ENCODE measurements at places on chromosomes 12 and 14.

DNA sequence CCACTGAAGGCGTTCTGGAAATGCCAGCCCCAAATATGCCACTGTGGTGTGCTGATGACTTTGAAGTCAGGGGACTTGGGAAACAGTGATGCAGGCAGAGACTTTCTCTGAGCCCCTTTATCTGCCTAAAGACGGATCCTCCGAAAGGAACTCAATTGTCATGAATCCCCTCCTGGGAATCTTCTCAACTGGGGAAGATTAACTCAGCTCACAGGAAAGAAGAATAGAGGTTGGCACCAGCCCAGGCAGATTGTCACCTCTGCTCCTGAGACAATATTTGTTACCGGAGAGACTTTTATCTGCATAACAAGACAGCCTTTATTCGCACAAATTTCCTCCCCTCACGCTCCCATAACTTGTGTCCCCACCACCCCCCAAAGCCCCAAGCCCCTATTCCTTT is 414.4 kb downstream of the FUT8 start:
- DNase-seq, result no peak

DNA sequence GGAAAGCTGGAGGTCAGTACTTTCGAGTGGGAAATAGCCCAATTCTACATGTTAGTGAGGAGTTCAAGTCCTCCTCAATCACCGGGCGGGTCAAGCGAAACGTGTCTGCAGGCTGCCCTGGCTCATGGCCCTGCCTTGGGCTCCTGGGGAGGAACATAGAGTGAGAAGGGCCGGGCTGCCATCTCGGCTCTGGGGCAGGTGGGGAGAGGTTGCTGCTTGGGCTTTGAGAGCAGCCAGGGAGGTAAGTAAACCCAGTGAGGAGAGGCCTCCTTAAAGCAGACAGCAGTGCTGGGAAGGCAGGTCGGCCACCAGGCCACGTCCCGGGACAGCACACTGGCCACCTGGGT is 32.0 kb upstream of the UBC start:
- no peak for DNase-seq

DNA sequence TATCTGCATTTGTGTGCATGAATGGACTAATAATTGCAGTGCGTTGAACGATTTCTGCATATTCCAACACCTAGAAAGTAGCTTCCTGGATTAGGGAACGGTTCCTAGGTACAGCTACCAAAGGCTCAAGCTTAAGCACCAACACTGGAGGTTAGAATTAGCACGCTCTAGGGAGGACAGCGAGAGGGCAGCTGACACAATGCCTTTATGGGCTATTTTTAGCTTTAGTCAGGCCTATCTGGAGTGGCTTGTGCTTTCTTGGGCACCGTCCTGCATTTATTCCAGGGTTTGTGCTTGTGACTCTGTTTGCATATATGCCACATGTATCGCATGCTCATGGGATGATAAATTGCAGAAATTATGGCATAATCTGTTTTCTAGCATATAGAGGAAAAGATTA is 13.7 kb downstream of the ETV6 start:
- DNase-seq, result no peak

GRCh38 chr12:3202096-3202495 is 124.9 kb downstream of the TSPAN9 start:
- DNase-seq, result no peak

GRCh38 chr12:71938728-71939385 is at the start of gene TPH2:
TPH2 (plus strand) TSS chr12:71938845; CDS start chr12:71938987, 142 bp downstream.
- DNase-seq, result peak; percentile 14

DNA sequence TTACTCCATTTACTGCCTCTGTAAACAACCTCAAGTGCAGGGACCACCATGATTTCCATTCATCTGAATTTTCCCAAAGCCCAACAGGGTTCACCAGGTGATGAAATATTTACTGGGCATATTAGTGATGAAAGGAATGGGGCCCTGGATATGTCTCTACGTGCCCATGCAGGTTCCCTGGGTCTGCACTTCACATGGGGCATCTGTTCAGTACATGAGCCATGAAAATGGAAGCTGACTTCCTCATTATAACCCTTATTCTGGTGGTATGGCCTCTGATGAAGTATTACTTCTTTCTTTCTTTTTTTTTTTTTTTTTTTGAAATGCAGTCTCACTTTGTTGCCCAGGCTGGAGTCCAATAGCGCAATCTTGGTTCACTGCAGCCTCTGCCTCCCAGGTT is 26.5 kb upstream of the CORO1C start:
- DNase-seq, result no peak

DNA sequence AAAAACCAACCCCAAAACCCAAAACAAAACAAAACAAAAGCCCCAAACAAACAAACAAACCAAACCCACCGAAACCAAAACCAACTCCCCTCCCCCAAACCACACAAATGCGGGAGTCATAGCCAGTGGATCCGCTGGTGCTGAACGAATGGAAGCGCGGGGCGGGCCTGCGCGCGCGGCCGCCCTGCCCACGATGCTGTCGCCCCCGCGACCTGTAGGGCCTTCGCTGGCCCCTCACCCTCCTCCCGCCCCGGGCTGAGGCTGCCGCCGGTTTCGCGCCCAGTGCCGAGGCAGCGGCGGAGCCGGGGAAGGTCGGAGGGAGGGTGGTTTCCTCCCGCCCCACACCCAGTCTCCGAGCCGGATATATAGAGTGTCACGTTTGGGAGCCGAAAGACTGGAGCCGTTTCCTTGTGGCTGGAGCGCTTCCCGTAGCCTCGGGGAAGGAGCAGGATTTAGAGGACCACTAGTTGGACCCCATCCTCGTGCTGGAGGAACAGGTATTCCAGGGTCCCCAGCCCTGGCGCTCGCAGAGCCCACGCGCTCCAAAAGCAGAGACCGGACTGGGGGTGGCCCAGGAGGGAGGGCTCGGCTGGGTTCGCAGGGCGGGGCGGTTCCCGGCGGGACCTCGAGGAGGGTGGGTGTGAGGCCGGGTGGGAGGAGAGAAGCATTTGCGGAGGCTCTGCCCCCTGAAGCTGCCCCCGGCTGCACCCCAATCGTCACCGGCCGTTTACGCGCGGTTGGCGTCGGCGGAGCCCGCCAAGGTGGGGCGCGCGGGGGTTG is at the start of gene FAR2:
Gene FAR2, plus strand, starts transcription at position 368 of the 780 bp plus-strand sequence. CDS start 121,172 bp downstream, outside the sequence.
- DNase-seq, result peak; percentile 88

DNA sequence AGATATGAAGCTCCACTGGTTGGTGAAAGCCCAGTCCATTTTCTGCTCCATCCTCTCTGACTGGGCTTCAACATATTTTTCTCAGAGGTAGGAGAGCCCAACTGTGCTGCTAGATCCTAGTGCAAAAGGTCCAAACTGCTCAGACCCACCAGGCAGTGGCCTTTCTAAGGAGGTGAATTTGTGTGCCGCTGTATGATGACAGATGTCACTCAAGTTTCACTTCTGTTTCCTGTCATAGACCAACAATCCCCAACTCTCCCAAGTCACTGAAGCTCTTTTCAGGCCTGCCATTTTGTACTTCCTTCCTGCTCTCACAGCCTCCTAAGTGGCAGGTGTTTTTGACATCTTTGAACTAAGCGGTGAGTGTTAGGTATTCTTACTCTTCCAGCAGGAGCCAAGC is 16.4 kb upstream of the RNASE4 start:
- no peak for DNase-seq

GRCh38 chr12:95004610-95005009 is 1.1 kb upstream of the NDUFA12 start:
- no peak for DNase-seq

- DNase-seq, result no peak
Measured at GRCh38 chr12:54373649-54374561, 9.6 kb upstream of the GPR84 start.

DNA sequence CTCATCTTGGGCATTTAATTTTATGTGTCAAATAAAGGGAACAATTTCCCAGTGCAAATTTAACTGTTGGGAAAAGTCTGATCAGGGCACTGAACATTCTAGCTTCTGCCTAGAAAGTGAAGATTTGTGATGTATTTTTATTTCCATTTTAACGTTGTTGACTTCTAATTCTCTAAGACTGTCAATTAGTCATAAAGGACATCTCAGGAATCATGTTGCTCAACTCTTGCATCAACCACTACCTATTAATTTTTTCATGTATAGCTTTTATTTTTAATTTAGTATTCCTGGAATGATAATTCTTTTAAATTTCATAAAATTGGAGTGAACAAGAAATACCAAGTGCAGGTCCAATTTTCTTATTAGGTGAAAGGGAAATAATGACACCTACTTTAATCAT is 87.9 kb upstream of the METAP2 start:
- DNase-seq, result no peak

- DNase-seq, result no peak
Measured at GRCh38 chr12:85688837-85689236, 147.4 kb downstream of the RASSF9 start.

DNA sequence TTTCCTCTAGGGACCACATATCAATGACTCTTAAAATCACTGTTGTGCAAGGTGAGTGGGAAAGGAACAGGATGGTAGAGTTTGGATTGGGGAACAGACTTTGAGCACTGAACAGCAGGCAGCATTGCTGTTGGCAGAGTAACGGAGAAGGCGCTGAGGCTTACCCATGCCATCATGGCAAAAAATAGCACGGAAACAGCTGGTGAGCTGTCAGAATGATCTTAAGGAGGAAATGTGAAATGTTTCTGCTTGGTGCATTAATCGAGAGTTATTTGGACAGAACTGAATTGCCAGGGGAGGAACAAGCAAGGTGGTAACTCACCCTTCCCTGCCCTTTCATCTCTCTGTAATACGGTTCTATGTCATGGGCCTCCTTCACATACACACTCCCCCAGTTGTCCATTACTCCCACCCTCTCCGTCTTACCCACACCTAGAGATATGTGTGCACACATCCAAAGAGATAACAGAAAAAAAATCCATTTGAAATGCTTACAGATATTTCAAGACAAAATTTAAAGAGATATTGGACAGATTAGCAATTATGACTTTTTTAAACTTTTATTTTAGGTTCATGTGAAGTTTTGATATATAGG is 572.5 kb downstream of the DIO2 start:
- DNase-seq, result no peak

- no peak for DNase-seq
Measured at GRCh38 chr12:113464452-113464775, 7.3 kb downstream of the LHX5 start.

GRCh38 chr14:58863661-58864345 is 226.0 kb downstream of the DACT1 start:
- no peak for DNase-seq

DNA sequence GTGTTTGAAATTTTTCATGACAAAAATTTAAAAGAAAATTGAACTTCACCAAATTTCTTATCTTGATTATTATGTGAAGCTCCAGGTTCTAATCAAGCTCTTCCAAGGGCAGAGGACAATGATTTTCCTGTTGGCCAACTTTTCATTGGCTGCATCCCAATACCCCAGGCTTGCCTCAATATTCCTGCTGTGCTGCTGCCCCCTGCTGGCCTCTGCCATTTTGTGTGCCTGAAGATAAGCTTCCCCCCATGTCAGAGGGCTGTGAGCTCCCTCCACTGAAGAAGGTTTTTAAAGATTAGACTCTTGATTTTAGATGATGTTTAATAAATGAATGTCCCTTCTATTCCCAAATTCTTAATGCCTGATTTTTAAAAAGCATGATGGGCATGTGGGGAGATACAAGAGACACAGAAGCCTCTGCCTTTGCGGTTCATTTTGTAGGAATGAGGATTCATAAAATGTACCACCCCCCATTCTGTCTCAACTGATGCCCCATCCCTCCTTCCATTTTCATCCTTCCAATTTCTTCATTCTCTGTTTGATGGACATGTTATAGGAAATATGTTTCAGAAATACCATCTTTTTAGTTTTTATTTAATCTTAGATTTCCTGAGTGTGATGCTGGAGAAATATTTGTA is 76.7 kb upstream of the RGS6 start:
- DNase-seq, result peak; percentile 51

DNA sequence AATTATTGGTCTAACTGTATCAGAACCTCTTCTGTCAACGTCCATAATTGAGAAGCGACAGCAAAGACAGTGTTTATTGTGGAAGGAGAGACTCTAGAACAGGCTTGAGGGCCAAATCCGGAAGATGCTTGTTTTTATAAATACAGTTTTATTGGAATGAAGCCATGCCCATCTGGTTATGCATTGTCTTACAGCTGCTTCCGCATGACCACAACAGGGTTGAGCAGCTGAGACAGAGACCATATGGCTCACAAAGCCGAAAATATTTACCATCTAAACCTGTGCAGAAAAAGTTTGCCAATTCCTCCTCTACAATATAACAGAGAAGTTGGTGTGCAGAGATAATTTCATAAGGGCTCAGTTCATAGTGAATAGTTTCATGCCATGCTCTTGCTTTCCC is 24.5 kb downstream of the PRKAB1 start:
- DNase-seq, result no peak

- no peak for DNase-seq
Measured at GRCh38 chr14:89266754-89267153, 150.3 kb downstream of the FOXN3 start.

DNA sequence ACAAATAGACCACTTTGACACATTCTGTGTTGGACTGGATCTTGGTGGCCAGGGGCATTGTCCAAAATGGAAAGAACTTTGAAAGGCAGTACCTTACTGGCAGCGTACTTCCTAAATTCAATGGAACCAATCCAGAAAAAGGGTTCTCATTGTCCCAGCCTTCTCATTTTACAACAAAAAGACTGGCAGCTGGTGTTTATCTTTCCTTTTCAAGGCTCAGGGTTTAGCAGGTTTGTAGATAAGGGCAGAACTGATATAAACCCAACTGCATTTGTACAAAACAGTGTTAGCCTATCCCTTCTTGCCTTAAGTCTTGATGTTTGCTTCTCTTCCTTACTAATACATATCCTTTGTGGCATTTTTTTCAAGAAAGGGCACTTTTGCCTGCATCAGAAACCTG is 7.7 kb downstream of the THAP2 start:
- DNase-seq, result peak; percentile 21

DNA sequence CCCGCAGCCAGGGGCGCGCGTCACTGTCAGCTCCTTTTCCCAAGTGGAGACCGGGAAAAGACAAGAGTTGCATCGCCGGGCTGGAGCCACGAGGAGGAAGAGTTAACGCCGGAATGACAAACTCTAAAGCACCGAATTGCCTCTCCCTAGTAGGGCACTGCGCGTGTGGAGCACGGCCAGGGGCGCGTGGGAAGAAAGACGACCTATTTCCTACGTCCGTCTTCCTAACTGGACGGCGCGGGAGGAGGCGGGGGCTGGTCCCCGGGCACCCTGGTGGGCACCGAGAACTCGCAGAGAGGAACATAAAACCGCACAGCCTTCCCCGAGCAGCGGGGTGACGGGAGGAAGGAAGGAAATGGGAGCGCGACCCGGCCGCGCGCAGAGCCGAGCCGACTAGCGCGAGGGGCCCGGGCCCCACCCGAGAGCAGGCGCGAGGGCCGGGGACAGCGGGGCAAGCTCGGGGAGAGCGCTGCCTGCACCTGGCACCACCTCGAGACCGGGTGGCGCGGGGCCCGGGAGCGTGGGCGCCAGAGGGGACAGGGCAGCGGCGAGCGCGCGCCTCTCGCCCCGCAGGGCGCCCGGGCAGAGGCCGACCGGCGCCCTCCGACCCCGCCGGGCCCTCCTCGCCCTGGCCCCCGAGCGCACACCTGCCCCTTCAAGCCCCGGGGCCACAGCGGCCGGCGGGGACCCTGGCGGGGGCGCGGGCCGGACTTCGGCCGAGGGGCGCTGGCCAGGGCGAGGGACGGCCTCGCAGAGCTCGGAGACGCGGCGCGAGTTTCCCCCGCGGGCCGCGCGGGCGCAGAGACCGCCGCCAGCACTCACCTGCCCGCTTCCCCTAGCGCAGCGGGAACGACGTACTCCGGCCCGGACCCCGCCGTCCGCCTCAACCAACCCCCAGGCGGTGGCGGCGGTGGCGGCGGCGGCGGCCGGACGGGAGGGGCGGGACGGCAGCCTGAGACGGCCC is at the start of gene SETD3:
Gene SETD3, minus strand, starts transcription at position 954 of the 964 bp plus-strand sequence. CDS start 15,054 bp downstream, outside the sequence.
- peak; percentile 44 for DNase-seq
